ENCODE measurements at places on chromosomes 1 and 21.

DNA sequence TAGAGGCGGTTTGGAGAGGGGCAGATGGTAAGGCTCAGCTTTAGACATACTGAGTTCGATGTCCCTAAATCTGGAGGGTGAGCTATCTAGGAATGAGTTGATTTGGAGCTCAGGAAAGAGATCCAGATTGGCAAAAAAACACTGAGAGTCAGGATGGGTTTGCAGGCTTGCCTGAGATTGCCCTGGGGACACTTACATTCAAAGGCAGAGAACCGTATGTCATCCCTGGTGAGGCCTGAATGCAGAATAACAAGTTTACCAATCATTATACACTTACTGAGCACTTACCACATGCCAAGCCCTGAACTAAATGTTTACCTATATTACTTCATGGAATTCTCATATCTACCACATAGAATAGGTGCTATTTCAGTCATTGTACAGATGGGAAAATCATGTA lies 27.5 kb downstream of the TFAP2E start:
- DNase-seq: no peak

DNA sequence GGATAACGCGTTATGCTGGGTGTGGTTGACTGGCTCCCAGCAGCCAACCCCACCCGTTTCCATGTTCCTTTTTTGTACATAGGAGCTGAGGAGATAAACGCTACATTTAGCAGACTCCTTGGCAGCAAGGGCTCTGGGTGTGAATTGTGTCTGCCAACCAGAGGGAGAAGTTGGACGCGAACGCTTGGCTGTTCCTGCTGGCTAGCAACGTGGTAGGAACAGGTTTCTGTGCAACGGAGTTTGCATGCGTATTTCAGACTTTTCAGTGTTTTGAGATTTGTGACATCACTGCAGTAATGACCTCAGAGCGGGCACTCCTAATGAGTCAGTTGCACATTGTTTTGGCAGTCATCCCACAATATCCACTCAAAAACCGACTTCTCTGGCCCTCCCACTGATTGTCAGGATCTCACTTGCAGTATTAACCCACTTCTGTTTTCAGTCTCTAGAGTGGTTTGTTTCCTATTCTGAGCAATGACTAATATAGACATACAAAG lies 98.7 kb upstream of the RGS1 start:
- DNase-seq: no peak

- no peak for DNase-seq
These were observed 26.0 kb downstream of the S1PR1 start for GRCh38 chr1:101262630-101263348.

DNA sequence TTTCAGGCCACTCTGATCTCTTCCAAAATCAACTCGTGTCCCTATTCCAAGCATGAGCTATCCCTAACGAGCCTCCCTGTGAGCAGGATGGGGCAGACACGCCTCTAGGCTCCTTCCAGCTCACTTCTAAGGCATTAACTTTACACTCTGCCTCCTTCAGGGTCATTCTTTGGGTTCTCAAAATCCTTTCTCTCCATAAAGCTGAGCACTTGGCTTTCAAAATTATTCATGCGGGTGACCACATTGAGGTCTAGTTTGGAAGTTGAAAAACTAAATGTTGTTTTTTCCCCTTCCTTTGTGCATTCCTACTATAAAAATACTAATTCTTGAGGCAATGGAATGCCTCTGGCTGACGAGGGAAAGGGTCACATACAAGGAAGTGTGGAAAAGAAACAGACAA lies 33.5 kb upstream of the BMP8B start:
- no peak for DNase-seq

DNA sequence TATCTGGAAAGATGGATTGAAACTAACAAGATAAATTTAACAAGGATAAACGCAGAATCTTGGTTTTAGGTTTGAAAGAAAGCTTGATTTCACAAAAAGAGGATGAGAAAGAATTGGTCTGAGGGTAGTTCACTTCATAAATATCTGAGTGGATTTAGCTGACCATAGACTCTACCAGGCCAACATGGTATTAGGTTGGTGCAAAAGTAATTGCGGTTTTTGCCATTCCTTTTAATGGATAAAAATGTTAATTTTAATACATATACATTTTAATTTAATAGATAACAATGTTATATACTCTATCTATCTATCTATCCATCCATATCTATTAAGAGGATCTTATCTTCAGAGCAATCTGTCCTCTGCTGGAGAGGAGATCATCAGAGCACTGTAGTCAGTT lies 70.2 kb upstream of the PLXNA2 start:
- DNase-seq: no peak
